Glomerular endothelial cell (primary cell): ENCODE measurements at places on chromosomes 2 and 18.

DNA sequence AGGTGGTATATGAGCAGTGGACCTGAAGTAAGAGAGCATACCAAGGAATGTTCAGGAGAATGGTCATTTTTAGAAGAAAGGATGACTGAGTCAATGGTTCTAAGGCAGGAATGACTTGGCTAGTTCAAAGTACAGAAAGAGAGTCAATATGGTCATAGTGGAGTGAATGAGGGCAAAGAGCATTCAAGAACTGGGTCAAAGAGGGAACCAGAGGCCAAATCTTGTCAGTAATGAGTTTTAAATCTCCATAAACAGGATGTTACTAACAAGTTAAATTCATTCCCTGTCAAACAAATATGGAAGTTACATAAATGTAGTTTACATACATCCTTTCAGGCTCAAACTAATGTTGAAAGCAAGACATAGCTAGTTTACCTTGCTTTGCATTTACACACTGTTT, 16.1 kb downstream of the CALCRL start:
- no peak for DNase-seq

GRCh38 chr18:62370366-62370765, 45.3 kb downstream of the TNFRSF11A start:
- DNase-seq = no peak

GRCh38 chr2:32926708-32927084, 20.1 kb upstream of the LTBP1 start:
- peak; percentile 80 for DNase-seq

- no peak for DNase-seq
Measured at GRCh38 chr2:101737478-101738255, 40.2 kb downstream of the MAP4K4 start.

GRCh38 chr2:186717320-186718007, 23.6 kb downstream of the FAM171B start:
- no peak for DNase-seq
